ENCODE measurements at places on chromosomes 5 and 9. TPM values are rescaled to one million over a fixed set of nuclear protein-coding genes. Genes with fewer than 3 reads are reported as not detected.

Gene NSG2
- 0.05 TPM for total RNA-seq

Gene FOXD4L5
- 0.03 TPM for total RNA-seq

Gene AIF1L
- 1.7 TPM for total RNA-seq

Gene ZNF883
- total RNA-seq, result 0.85 TPM

Gene CDH9
- not detected for total RNA-seq

Gene AP3S1
- 65.4 TPM for total RNA-seq

Gene CATSPER3
- 0.22 TPM for total RNA-seq

Gene AGPAT2
- total RNA-seq, result 101 TPM

Gene RAI14
- 47.6 TPM for total RNA-seq

Gene FBP2
- total RNA-seq, result 0.06 TPM

Gene PPP3R2
- not detected for total RNA-seq

Gene PTGR1
- total RNA-seq, result 344 TPM

Gene LECT2
- not detected for total RNA-seq

Gene RNF183
- not detected for total RNA-seq

Gene DIAPH1
- total RNA-seq, result 96.0 TPM

Gene SPINK4
- total RNA-seq, result not detected

Gene LCNL1
- total RNA-seq, result 0.13 TPM

Gene CSF1R
- 0.22 TPM for total RNA-seq

Gene CD74
- 0.15 TPM for total RNA-seq

Gene FREM1
- total RNA-seq, result not detected

Gene C9orf50
- total RNA-seq, result not detected

Gene WWC1
- 86.6 TPM for total RNA-seq

Gene ZNF366
- total RNA-seq, result not detected

Gene FAM219A
- 16.9 TPM for total RNA-seq

Gene TYRP1
- not detected for total RNA-seq

Gene PNPLA7
- total RNA-seq, result 0.54 TPM

Gene C5orf58
- total RNA-seq, result not detected

Gene OR2S2
- total RNA-seq, result not detected

Gene RECK
- 6.0 TPM for total RNA-seq

Gene ADAMTSL1
- total RNA-seq, result 0.11 TPM

Gene PCDHB7
- not detected for total RNA-seq

Gene PCDHB10
- total RNA-seq, result 0.03 TPM

Gene SLC34A1
- total RNA-seq, result not detected

Gene IQGAP2
- 2.6 TPM for total RNA-seq

Gene GNE
- total RNA-seq, result 17.7 TPM

Gene PCDHGA4
- 0.15 TPM for total RNA-seq

Gene ADAMTSL2
- total RNA-seq, result not detected

Gene TTC33
- total RNA-seq, result 9.7 TPM

Gene RXFP3
- not detected for total RNA-seq

Gene FGF18
- 2.5 TPM for total RNA-seq

Gene PTPRD
- total RNA-seq, result 0.20 TPM

Data from A549 treated with Hydrocortisone at 1 μM for 4 hours (cell line).